ENCODE measurements at places on chromosomes 1 and 21. TPM values are rescaled to one million over a fixed set of nuclear protein-coding genes. Genes with fewer than 3 reads are reported as not detected.

Gene MANEAL
- 25.5 TPM for total RNA-seq

Gene ADAMTS4
- not detected for total RNA-seq

Gene HES3
- not detected for total RNA-seq

Gene RIPPLY3
- total RNA-seq, result 0.46 TPM

Gene S100A6
- total RNA-seq, result 3,724 TPM

Gene GBP6
- total RNA-seq, result not detected

Gene CELA3A
- not detected for total RNA-seq

Gene SAMD13
- total RNA-seq, result 0.39 TPM

Gene DUSP12
- total RNA-seq, result 46.7 TPM

Gene ROR1
- total RNA-seq, result 10.7 TPM

All from A549 treated with GW870086 at 1 μM for 4 hours (cell line).